Bronchial smooth muscle cell (primary cell): ENCODE measurements at places on chromosomes 4 and X. TPM values are rescaled to one million over a fixed set of nuclear protein-coding genes. Genes with fewer than 3 reads are reported as not detected.

Gene NXF2
- total RNA-seq = not detected in 2 replicates

Gene TMPRSS11A
- not detected in 2 replicates for total RNA-seq

Gene CRMP1
- total RNA-seq = under 0.01 and 0.86 TPM in 2 replicates

Gene MAGEE1
- total RNA-seq = 0.86 and 1.3 TPM in 2 replicates

Gene DEFB131A
- total RNA-seq = not detected in 2 replicates

Gene VCX
- not detected in 2 replicates for total RNA-seq

Gene DRP2
- total RNA-seq = 1.9 and 2.3 TPM in 2 replicates

Gene DHX15
- 106 and 135 TPM in 2 replicates for total RNA-seq

Gene DMRTC1
- not detected in 2 replicates for total RNA-seq
